ENCODE measurements at places on chromosomes 12 and 14.

GRCh38 chr12:104056419-104056972 lies 6.5 kb upstream of the GLT8D2 start:
- DNase-seq, result no peak

GRCh38 chr14:39957987-39958386 lies 525.8 kb upstream of the FBXO33 start:
- no peak for DNase-seq

- DNase-seq, result no peak
Measured at GRCh38 chr12:99493197-99493596, 154.4 kb upstream of the GARIN6 start.

- DNase-seq, result no peak
Measured at GRCh38 chr14:79204591-79204990, 1006.7 kb downstream of the DIO2 start.

- DNase-seq, result no peak
Measured at GRCh38 chr12:103530307-103531066, 34.7 kb upstream of the C12orf42 start.

GRCh38 chr12:30599608-30600007 lies 96.1 kb downstream of the IPO8 start:
- no peak for DNase-seq

DNA sequence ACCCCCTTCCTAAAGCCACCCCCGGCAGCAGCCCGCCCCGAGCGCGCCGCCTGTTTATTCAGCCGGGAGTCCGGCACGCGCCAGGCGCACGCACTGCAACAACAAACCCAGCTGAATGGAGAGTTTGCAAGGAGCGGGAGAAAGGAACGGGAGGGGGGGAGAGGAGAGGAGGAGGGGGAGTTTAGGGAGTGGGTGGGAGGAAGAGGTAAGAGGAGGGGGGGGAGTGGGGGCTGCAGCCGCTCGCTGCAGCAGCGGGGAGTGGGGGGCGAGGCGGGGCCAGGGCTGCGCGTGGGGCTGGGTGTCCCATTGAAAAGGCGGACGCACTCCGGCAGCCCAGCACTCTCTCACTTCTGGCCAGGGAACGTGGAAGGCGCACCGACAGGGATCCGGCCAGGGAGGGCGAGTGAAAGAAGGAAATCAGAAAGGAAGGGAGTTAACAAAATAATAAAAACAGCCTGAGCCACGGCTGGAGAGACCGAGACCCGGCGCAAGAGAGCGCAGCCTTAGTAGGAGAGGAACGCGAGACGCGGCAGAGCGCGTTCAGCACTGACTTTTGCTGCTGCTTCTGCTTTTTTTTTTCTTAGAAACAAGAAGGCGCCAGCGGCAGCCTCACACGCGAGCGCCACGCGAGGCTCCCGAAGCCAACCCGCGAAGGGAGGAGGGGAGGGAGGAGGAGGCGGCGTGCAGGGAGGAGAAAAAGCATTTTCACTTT lies at the start of gene ASCL1:
ASCL1 (plus strand) TSS at position 336 of the 712 bp plus-strand sequence. CDS start 571 bp downstream, outside the sequence.
- DNase-seq, result peak; percentile 29

DNA sequence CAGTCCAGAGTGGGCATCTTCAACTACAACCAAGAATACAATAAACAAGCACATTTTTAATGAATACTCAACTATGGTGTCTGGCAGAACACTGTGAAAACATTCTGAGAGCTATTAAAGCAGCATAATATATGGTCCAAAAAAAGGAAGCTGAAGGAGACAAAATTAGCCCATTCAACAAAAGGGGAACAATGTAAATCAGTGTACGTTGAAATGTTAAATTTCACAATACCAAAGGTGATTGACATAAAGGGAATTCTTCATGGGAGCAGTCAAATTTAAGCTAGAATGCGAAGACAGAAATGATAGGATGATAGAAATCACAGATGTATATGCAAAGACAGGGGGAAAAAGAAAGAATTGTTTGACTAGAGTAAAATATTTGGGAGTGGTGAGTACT lies 41.3 kb upstream of the SYCP3 start:
- DNase-seq, result no peak

- peak; percentile 63 for DNase-seq
Measured at GRCh38 chr14:63276492-63277342, 42.0 kb downstream of the GPHB5 start.

GRCh38 chr12:22729431-22729956 lies 104.5 kb downstream of the ETNK1 start:
- DNase-seq, result no peak

DNA sequence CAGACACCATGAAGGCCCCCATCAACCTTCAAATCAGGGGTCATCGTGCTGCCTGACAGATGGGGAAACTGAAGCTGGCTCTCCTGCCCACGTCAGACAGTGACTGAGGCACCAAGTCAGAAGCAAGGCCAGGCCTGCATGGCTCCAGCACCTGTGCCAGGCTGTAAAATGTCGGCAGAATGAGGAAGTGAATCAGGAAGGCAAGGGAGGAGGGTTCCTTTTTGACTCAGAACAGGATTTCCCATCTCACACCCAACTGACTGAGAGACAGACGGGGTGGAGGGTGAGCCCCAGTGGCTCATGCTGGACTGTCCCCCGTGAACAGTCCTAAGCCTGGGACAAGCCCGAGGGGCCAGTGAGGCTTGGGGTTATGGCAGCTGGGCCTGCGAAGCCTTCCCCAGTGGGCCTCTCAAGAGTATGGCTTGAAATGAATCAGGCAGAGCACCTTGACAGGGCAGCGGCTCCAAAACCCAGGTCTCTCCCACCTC lies 20.9 kb downstream of the SYNE3 start:
- no peak for DNase-seq
